Naive thymus-derived CD4-positive, alpha-beta T cell (primary cell): ENCODE measurements at places on chromosomes 1 and 21. TPM values are rescaled to one million over a fixed set of nuclear protein-coding genes. Genes with fewer than 3 reads are reported as not detected.

MCOLN3 gene
- total RNA-seq, result 0.95 TPM

LRIF1 gene
- 23.7 TPM for total RNA-seq

ALPL gene
- not detected for total RNA-seq

OPTC gene
- not detected for total RNA-seq

CFHR1 gene
- total RNA-seq, result not detected

DNA sequence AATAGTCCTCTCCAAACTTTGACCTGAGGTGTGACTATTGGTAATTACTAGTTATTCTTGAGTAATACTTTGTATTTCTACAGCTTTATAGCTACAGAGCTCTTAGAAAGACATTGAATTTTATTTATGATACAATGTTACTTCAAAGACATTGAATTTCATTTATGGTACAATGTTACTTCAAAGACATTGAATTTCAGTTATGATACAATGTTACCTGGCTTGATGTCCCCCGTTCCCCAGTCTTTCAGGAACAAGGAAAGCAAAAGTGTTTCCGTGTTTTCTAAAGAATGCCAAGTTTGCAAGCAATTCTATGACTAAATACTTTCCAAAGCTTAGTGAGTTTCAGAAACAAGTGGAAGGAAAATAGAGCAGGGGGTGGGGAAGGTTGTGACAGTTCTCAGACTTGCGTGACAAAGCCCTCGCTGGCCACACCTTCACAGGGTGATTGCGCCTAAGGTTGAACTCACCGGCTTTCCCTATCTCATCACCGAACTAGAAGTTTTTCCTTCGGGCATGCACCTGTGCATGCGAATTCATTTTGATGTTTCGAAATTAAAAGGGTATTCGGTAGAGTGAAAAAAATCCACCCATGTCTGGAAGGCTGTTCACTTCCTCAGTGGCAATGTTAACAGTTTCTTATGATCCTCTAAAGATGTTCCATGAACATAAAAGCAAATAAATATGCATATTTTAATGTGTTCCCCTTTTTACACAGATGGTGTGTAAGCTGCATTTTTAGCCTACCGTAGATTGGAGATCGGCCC, 909 bp upstream of the PAXBP1 start:
- H3K27ac ChIP-seq, result peak overlapping the region; percentile 76
- H3K4me3 ChIP-seq, result peak overlapping the region; percentile 67
- H3K27me3 ChIP-seq, result no peaks in the 10 kb centered on the region
- H3K36me3 ChIP-seq, result no peaks in the 10 kb centered on the region

- no peak for DNase-seq
- H3K27ac ChIP-seq, result no peak overlapping the region
- no peak overlapping the region for H3K4me3 ChIP-seq
- H3K4me1 ChIP-seq, result no peaks in the 10 kb centered on the region
- no peaks in the 10 kb centered on the region for H3K36me3 ChIP-seq
- no peaks in the 10 kb centered on the region for H3K27me3 ChIP-seq
These were observed 76.5 kb downstream of the VWA5B1 start for GRCh38 chr1:20367116-20367585.

SLC44A5 gene
- total RNA-seq, result not detected in 2 replicates

DNA sequence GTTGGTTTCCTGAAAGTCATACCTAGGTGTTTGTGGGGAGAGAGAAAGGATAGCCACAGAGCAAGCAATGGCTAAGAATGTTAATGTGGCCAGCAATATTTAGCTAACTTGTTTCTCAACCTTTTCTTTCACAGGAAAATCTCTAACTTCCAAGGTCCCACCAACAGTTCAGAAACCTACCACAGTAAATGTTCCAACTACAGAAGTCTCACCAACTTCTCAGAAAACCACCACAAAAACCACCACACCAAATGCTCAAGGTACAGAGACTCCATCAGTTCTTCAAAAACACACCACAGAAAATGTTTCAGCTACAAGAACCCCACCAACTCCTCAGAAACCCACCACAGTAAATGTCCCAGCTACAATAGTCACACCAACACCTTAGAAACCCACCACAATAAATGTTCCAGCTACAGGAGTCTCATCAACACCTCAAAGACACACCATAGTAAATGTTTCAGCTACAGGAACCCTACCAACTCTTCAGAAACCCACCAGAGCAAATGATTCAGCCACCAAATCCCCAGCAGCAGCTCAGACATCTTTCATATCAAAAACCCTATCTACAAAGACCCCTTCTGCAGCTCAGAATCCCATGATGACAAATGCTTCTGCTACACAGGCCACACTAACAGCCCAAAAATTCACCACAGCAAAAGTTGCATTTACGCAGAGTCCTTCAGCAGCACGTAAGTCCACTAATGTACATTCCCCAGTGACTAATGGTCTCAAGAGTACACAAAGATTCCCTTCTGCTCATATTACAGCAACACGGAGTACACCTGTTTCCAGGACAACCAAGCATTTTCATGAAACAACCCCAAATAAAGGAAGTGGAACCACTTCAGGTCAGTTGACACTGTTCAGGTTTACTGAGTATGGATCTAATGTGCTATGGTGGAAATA, 15.3 kb downstream of the CD55 start:
- H3K36me3 ChIP-seq, result peaks cover 36% of the 10 kb centered on the region
- peak overlapping the region; percentile 65 for H3K27ac ChIP-seq
- H3K27me3 ChIP-seq, result no peaks in the 10 kb centered on the region
- peak overlapping the region; percentile 31 for H3K4me3 ChIP-seq

- H3K4me1 ChIP-seq, result no peaks in the 10 kb centered on the region
- no peaks in the 10 kb centered on the region for H3K36me3 ChIP-seq
- no peak overlapping the region for H3K27ac ChIP-seq
- no peak overlapping the region for H3K4me3 ChIP-seq
These were observed 15.6 kb upstream of the ZMYM6 start for GRCh38 chr1:35047188-35047858.

PPM1J gene
- total RNA-seq, result not detected

- H3K4me3 ChIP-seq, result no peak overlapping the region
- no peaks in the 10 kb centered on the region for H3K27me3 ChIP-seq
- no peak overlapping the region for H3K27ac ChIP-seq
- H3K4me1 ChIP-seq, result no peaks in the 10 kb centered on the region
These were observed 9.7 kb downstream of the PTGS2 start for GRCh38 chr1:186670297-186671135.

- no peaks in the 10 kb centered on the region for H3K4me1 ChIP-seq
- no peak overlapping the region for H3K4me3 ChIP-seq
- no peaks in the 10 kb centered on the region for H3K27me3 ChIP-seq
- DNase-seq, result no peak
These were observed 130.2 kb downstream of the PEX14 start for GRCh38 chr1:10604966-10605365.

- H3K27me3 ChIP-seq, result no peaks in the 10 kb centered on the region
- no peaks in the 10 kb centered on the region for H3K36me3 ChIP-seq
- DNase-seq, result no peak
- H3K27ac ChIP-seq, result no peak overlapping the region
- no peak overlapping the region for H3K4me3 ChIP-seq
- no peaks in the 10 kb centered on the region for H3K4me1 ChIP-seq
These were observed 39.8 kb downstream of the ASTN1 start for GRCh38 chr1:177124577-177125278.

CCDC27 gene
- not detected in 2 replicates for total RNA-seq

NPHP4 gene
- total RNA-seq, result 19.2 and 20.6 TPM in 2 replicates

CSMD2 gene
- total RNA-seq, result not detected

DNA sequence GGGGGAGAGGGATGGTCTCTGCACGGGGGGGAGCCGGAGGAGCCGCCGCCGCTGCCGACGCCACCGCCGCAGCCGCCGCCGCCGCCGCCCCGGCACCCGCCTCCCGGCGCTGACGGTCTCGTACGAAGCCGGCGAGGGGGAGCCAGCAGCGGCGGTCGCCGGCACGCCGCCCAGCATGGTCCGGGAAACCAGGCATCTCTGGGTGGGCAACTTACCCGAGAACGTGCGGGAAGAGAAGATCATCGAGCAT, 311 bp downstream of the SPEN start:
- peak overlapping the region; percentile 90 for H3K27ac ChIP-seq
- peak overlapping the region; percentile 74 for H3K4me3 ChIP-seq
- H3K4me1 ChIP-seq, result peaks cover 20% of the 10 kb centered on the region
- DNase-seq, result no peak
- no peaks in the 10 kb centered on the region for H3K36me3 ChIP-seq

DONSON gene
- 10.7 TPM for total RNA-seq

GRCh38 chr1:166129006-166129405, 37.8 kb downstream of the FAM78B start:
- no peak overlapping the region for H3K27ac ChIP-seq
- DNase-seq, result no peak
- H3K4me3 ChIP-seq, result no peak overlapping the region
- H3K27me3 ChIP-seq, result no peaks in the 10 kb centered on the region

DNA sequence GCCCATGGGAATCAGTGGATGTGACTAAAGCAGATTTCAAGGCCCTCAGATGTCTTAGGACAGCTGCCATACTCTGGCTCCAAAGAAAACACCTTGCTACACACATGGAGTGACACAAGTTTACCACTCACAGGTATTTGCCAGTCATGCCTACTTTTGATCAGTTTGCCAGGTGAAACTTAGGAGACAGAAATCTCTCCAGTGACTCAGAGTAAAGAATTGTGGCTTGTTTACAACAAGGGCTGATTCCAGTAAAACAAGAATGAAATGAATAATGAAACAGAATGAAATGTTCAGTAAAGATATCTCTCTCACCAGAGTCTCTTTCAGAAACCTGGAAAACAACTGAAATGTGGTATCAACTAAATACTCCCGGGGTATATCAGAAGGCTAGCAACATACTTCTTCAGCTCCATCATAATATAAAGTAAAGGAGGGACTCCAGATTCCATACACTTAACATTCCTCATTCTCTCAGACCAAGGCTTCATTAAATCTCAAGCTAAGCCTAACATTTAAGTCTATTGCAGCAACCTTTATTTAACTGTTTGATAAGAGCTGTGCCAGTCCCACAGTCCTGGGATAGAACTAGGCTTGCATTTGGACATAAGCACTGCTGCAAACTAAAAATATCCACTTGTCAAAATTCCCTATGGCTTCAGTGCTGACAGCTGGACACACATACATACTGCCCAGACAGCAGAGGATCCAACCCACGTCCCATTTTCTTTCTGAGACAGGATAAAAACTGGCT, 143.3 kb downstream of the SIPA1L2 start:
- no peaks in the 10 kb centered on the region for H3K4me1 ChIP-seq
- no peak for DNase-seq
- no peak overlapping the region for H3K4me3 ChIP-seq
- no peaks in the 10 kb centered on the region for H3K36me3 ChIP-seq

GRCh38 chr21:34827445-34828235, 158.8 kb downstream of the CLIC6 start:
- H3K36me3 ChIP-seq, result peaks cover 90% of the 10 kb centered on the region
- H3K4me1 ChIP-seq, result no peaks in the 10 kb centered on the region
- no peak overlapping the region for H3K4me3 ChIP-seq
- H3K27me3 ChIP-seq, result no peaks in the 10 kb centered on the region

HMGCS2 gene
- not detected for total RNA-seq

SNX7 gene
- total RNA-seq, result 0.19 TPM

DNA sequence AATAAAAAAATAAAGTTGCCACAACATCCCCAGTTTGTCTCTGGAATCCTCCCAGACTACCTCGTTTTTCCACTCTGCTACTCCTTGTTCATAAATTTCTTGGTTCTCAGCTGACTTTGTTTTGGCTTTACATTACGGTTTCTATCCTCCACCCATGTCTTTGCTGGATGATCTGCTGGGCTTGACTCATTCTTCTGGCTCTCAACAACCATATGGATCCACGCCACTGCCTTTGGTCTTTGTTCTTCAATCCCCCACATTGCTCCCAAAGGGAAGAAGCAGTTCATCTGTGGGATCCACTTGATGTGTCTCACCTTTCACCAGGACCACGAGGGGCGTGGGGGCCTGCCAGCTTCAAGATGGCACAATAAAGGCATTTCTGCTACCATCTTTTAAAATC, 67.1 kb upstream of the NBL1 start:
- H3K27me3 ChIP-seq, result no peaks in the 10 kb centered on the region
- no peak overlapping the region for H3K27ac ChIP-seq
- H3K4me3 ChIP-seq, result no peak overlapping the region
- no peak for DNase-seq
- H3K36me3 ChIP-seq, result no peaks in the 10 kb centered on the region
- H3K4me1 ChIP-seq, result no peaks in the 10 kb centered on the region

DNA sequence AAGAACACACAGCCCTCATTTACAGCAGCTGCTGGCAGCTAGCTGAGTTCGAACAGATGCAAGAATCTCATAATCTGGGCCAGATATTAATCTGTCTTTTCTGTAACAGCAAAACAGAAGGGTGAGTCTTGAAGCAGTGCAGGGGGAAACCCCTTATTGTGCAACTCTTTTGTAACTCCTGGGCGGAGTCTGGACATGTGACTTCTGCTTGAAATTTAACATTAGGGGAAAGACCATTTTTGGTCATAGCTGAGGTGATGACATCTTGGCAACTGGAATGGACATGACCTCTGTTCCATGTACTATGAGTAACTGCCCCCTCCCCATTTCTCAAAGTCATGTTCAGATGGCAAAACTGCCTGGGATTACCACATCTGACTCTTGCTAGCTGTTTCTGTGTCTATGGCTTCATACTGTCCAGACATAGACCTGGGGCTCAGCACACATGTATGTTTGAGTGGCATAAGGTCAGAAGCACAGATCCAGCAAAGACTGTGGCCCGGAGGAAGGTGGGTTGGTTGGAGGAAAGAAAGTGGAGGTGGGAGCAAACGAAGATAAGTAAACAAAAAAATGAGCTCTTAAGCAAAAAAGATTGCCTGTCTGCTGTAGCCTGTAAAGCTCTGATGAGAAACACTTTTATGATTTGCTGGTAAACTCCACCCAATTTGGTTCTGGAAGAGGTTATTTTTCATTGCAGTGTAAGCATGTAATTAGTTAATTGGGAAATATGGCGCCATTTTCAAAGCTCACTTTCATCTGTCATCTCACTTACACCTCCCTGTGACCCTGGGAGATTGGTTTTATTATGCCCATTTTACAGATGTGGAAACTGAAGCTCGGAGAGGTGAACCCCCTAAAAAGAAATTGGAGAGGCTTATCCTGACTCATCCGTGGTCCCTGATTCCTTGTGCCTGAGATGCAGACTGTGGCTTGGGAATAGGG, 26.1 kb downstream of the ETS2 start:
- H3K4me1 ChIP-seq, result no peaks in the 10 kb centered on the region
- H3K27ac ChIP-seq, result no peak overlapping the region
- H3K36me3 ChIP-seq, result no peaks in the 10 kb centered on the region
- DNase-seq, result no peak

ITGB2 gene
- total RNA-seq, result 877 TPM

AKR7A3 gene
- 1.0 TPM for total RNA-seq

GRCh38 chr1:22108339-22109105, 34.4 kb downstream of the WNT4 start:
- no peak for DNase-seq
- no peak overlapping the region for H3K4me3 ChIP-seq
- H3K27me3 ChIP-seq, result no peaks in the 10 kb centered on the region
- no peaks in the 10 kb centered on the region for H3K36me3 ChIP-seq
- H3K27ac ChIP-seq, result no peak overlapping the region

PODN gene
- total RNA-seq, result not detected in 2 replicates

HSD11B1 gene
- total RNA-seq, result not detected

ECE1 gene
- 71.2 TPM for total RNA-seq

GRCh38 chr21:37509802-37510393, 143.3 kb downstream of the DYRK1A start:
- H3K4me3 ChIP-seq, result no peak overlapping the region
- H3K4me1 ChIP-seq, result no peaks in the 10 kb centered on the region
- no peaks in the 10 kb centered on the region for H3K27me3 ChIP-seq

GRCh38 chr1:39852214-39852791, 31.0 kb downstream of the TRIT1 start:
- no peak for DNase-seq
- no peaks in the 10 kb centered on the region for H3K36me3 ChIP-seq
- no peaks in the 10 kb centered on the region for H3K27me3 ChIP-seq
- no peak overlapping the region for H3K4me3 ChIP-seq

- DNase-seq, result no peak
- H3K27me3 ChIP-seq, result no peaks in the 10 kb centered on the region
- H3K27ac ChIP-seq, result no peak overlapping the region
- no peaks in the 10 kb centered on the region for H3K36me3 ChIP-seq
- H3K4me1 ChIP-seq, result no peaks in the 10 kb centered on the region
These were observed 559.0 kb upstream of the PLXNA2 start for GRCh38 chr1:208803011-208803811.
